ENCODE measurements at places on chromosomes 6 and 20.
A peak's percentile ranks its signal among the peaks of the same experiment; 100 is the strongest.

- DNase-seq = no peak
Observed at GRCh38 chr6:160974304-160974771, 17.2 kb upstream of the MAP3K4 start.

- no peak for DNase-seq
Observed at GRCh38 chr20:5168651-5169396, 42.0 kb downstream of the CDS2 start.

GRCh38 chr6:119301429-119301828 lies 48.1 kb downstream of the MAN1A1 start:
- no peak for DNase-seq

GRCh38 chr6:101572627-101573026 lies 179.1 kb downstream of the GRIK2 start:
- DNase-seq = no peak

- no peak for DNase-seq
Observed at GRCh38 chr20:10654630-10655029, 19.2 kb downstream of the JAG1 start.

DNA sequence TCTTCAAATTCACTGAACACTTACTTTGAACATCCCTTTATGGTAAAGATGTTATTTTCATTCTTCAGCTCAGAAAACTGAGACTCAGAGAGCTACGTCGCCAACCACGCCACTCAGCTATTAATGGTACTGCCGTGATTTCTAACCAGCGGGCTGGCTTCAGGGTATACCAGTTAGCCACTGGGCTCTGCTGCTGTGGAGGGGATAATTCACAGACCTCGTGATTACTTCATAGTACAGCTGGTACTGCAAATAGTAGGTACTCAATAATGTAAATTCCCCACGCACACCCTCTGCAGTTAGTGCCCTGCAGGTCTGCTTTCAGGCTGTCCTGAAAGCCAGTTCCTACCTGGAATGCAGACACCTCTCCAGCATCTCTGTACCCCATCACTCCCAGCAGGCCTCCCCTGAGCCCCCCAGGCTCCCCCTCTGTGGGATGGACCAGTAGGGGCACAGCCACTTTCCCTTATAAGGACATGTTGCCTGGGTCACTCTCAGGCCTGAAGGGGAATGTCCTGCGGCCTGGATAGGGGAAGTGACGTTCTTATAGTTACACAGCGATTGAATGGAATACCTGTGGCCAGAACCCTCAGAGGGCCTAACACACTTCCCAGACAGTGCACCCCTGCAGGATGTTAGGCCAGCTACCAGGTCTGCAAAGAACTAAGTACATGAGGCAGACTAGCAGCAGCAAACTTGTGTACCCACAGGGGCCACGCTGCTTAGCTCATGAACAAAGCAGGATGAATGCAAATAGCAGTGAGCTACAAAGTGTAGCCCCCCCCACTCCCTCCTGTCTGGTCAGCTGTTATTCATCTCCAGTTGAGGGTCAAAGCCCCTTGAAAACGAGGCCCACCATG lies 1.3 kb upstream of the OCSTAMP start:
- no peak for DNase-seq

- DNase-seq = no peak
Observed at GRCh38 chr20:3163099-3164042, 3.7 kb upstream of the FASTKD5 start.

DNA sequence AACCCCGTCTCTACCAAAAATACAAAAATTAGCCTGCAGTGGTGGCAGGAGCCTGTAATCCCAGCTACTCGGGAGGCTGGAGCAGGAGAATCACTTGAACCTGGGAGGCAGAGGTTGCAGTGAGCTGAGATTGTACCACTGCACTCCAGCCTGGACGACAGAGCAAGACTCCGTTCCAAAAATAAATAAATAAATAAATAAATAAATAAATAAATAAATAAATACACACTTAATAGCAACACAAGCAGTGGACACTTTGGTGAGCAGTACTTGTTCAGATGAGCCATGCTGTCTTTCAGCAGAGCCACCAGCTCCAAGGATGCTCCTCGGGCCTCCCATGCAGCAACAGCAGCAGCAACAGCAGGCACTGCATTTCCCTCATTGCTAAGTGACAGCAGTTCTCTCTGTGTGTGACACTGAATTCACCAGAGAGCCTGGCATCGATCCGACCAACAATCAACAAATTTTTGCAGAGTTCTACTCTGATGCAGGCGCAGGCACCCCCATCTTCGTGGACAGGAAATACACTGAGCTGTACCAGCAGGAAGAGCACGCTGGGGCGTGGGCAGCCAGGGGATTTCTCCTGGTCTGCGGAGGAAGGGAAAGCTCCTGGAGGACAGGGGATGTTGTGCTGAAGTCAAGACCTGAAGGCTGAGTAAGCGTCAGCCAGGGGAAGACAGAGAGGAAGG lies 54.0 kb upstream of the SNX9 start:
- no peak for DNase-seq

- DNase-seq = no peak
Observed at GRCh38 chr6:38495922-38496635, 143.7 kb downstream of the BTBD9 start.

- DNase-seq = no peak
Observed at GRCh38 chr20:9280666-9281065, 211.8 kb downstream of the PLCB4 start.

DNA sequence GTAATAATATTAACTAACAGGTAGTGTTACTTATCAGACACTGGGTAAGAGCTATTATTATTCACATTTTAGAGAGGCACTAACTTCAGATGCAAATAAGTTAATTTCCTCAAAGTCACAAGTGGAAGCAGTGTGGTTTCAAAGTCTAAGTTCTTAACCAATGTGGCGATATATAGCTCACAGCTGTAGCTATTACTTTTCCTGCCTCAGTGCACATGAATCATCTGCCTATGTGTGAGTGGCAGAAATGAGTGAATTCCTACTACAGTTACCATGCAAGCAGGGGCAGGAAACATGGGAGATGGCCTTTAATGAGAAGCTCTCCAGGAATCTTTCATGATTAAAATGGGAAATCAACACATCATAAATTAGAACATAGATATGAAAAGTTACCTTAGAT lies 126.2 kb upstream of the EYA4 start:
- DNase-seq = no peak

DNA sequence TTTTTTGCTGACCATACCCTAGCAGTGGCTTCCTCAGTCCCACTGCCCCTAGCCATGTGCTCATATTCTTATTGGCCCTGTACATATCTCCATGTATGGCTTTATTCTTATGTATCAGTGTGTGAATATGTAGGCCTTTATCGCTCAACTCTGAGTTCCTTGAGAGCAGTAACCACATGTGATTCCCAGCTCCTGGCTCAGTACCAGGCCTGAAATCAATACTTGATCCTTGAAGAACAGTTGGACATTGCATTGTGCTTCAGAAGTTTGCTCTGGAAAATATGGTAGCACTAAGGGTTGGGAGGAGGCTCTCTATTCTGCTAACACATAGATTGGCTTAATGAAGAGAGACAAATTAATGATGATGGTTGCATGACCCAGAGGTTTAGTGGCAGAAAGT lies 118.8 kb upstream of the FERMT1 start:
- DNase-seq = no peak

DNA sequence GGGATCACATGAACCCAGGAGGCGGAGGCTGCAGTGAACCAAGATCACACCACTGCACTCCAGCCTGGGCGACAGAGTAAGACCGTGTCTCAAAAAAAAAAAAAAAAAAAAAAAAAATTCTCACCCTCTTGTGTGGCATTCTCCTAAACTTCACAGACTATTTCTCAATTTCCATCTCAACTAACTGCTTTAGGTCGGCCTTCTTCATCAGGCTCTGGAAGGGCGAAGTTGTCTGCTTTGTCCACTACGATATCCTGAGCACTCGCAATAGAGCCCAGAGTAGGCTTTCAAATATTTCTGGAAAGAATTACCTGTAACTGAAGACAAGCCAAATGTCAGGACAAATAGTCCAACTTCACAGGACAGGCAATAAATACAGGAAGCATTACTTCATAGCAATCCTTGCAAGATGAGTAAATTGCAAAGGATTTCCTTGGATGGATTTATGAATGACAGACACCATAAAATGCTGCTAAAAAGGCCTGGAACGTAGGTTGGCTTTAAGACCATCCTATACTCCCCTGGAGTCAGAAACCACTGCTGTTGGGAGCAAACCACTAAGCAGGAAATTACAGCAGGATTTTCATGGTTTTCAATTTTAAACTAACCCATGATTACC lies 116.3 kb upstream of the SLC2A12 start:
- no peak for DNase-seq

GRCh38 chr6:36245572-36246061 lies 24.2 kb upstream of the PNPLA1 start:
- DNase-seq = no peak

DNA sequence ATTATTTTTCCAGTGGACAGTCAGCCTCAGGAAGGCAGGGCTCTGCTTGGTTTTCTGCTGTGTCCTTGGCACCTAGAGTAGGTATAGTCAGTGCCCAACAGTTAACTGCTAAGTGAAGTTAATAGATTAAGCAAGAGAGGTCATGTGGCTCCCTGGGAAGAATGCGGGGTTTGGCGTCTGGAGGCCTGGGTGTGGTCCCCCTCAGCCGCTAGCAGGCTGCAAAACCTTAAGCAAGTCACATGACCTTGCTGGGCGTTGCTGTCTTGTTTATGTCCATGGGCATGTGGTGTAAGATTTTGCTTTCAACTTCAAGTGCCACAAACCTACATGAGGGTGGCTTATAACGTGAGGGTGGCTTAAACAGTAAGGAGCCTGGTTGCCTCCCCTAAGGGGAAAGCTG lies 75.5 kb upstream of the SCP2D1 start:
- DNase-seq = no peak

- no peak for DNase-seq
Observed at GRCh38 chr20:40636486-40636885, 52.5 kb downstream of the MAFB start.

DNA sequence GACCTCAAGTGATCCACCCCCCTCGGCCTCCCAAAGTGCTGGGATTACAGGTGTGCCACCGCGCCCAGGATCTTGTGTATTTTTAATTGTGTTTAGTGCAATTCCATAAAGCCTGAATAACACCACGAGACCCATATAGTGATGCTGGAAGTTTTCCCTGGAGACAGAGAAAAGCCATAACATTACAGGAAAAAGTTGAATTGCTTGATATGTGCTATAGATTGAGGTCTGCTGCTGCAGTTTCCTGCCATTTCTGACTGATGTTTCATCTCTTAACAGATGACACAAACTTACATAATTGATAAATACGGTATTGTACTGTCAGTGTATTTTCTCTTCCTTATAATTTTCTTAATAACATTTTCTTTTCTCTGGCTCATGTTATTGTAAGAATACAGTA lies 7.3 kb upstream of the UBD start:
- DNase-seq = no peak

GRCh38 chr6:6681075-6681849 lies 92.7 kb downstream of the LY86 start:
- DNase-seq = no peak

GRCh38 chr6:82705579-82705978 lies 342.0 kb downstream of the TPBG start:
- DNase-seq = no peak

GRCh38 chr6:106520711-106521401 lies 108.4 kb downstream of the RTN4IP1 start:
- DNase-seq = no peak

- no peak for DNase-seq
Observed at GRCh38 chr6:21999012-21999528, 297.8 kb downstream of the PRL start.

GRCh38 chr6:167577891-167578361 lies 248.8 kb upstream of the AFDN start:
- DNase-seq = no peak

- DNase-seq = no peak
Observed at GRCh38 chr6:37696220-37696840, 1.4 kb downstream of the MDGA1 start.

DNA sequence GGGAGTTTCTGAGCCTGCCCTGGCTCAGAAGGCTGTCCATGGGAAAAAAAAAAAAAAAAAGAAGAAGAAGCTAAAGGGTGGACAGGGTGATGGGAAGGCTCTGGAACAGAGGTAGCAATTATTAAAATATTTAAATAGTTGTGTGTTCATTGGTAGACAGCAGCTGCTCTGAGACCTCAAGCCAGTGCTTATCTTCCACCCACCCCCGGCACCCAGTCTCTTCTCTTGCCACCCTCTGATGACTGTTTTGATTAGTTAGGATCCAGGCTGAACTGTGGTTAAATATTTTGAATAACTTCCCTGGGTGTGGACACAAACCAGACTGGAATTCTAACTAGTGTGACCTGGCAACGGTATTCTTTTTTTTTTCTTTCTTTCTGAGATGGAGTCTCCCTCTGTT lies 16.9 kb upstream of the SRSF3 start:
- no peak for DNase-seq

DNA sequence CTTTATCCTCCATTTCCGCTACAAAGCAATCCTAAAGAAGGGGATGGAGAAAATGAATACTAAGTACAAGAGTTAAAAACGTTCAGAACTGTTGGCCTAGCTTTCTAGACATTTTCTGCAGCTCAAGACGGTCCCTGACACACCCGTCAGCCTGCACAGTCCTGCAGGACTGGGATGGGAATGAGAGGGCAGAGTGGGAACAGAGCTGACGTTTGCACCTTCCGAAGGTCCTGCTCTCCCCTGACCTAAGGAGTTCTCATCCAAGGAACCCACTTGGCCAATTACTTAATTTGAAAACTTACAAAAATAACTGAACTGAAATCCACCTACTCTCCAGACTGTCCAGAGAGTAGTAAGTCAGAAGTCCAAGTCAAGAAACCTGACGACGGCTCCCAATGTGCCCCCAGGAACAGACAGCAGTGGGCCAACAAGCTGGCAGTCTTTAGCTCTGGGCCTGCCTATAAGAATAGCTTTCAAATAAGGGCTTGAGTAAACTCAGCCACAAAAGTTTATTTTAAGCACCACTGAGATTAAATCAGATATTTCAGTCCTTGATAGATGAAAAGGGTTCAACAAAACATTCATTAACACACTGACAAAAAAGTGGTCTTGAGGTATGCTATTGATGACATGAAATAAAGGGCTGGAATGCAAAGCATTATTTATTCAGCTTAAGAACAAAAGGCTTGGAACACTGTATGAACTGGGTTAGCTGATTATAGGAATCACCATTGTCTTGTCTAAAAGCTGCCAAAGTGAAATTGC lies 76.8 kb downstream of the CNKSR3 start:
- no peak for DNase-seq

DNA sequence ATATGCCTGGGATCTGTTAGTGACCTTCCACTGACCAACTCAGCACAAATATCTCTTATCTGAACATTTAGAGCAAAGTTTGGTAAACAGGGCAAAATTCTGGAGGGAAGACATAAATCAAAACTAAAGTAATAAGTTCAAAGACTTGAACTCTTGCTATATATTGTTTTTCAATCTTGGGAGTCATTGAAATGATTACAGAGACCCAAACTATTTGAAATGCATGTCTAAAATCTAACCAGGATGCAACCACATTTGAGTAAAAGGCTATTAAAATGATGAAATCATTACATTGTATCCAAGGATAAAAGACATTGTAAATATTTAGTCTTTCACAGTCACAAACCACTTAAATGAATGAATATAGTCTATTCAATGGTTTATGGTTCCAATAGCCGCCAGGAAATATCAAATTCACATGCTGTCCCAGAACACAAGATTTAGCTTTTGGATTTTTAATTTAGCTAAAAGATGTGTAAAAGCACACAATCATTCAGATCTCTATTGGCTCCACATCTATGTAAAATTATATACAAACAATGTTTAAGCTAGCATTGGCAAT lies 256.6 kb upstream of the EPHA7 start:
- DNase-seq = no peak

GRCh38 chr20:21397341-21398108 lies at the start of gene NKX2-4:
Gene NKX2-4, minus strand, starts transcription at chr20:21397526. Its CDS starts 127 bp downstream, at chr20:21397399.
- DNase-seq = peak; percentile 66

- DNase-seq = no peak
Observed at GRCh38 chr6:17200395-17200794, 80.8 kb upstream of the RBM24 start.

- no peak for DNase-seq
Observed at GRCh38 chr6:34030831-34031624, 114.9 kb downstream of the GRM4 start.
